ENCODE measurements at places on chromosomes 1 and 21.

DNA sequence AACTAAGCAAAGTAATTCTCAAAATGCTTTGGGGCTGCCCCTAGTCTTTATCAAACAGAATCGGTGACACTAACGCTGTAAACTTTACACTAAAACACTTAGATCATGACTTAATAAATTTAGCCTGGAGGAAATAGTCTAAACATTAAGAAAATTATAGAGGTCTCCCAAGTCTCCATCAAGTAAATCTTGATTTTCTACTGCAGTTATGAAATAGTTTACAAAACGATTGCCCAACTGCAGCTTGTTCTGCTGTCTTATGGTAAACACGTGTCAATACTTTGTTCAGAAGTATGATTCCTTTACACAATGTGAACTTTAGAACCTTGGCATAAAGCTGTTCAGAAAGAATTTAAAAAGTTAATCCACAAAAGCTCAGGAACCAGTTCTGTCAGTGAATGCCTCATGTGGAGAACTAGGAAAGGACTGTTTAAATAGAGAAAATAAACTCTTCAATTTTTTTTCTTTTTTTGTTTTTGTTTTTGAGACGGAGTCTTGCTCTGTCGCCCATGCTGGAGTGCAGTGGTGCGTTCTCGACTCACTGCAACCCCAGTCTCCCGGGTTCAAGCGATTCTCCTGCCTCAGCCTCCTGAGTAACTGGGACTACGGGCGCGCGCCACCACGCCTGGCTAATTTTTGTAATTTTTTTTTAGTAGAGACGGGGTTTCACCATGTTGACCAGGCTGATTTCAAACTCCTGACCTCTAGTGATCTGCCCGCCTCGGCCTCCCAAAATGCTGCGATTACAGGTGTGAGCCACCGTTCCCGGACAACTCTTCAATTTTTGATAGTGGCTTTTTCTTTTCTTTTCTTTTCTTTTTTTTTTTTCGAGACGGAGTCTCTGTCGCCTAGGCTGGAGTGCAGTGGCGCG, 1.6 kb downstream of the DDI2 start:
- DNase-seq: no peak

- no peak for DNase-seq
These were observed 167.9 kb upstream of the IRF2BP2 start for GRCh38 chr1:234777856-234778220.

DNA sequence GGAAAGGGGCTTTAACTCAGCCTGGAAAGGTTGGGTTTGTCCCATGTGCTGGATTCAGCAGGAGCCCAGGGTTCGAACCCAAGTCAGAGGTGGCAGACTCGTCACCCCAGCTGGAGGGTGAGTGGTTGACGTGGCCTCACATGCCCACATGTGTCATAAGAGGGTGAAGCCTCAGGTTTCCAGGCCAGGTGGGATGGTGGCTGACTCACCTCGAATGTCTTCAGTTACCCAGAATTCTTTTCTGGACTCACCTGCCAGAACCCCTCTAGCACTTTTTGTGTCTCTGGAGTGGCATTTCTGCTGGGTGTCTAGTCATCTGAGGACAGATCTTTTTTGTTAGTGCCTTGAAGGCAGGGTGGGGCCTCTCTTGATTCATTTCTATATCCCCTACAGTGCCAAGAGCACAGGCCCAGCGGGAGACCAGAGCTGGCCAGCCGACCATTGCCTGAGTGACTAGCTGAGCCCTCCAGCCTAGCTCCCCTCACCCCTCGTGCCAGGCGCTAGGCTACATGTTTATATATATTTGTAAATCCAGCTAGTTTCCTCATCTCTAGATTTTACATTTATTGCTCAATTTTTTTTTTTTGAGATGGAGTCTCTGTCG, 28.1 kb downstream of the IL6R start:
- DNase-seq: no peak

DNA sequence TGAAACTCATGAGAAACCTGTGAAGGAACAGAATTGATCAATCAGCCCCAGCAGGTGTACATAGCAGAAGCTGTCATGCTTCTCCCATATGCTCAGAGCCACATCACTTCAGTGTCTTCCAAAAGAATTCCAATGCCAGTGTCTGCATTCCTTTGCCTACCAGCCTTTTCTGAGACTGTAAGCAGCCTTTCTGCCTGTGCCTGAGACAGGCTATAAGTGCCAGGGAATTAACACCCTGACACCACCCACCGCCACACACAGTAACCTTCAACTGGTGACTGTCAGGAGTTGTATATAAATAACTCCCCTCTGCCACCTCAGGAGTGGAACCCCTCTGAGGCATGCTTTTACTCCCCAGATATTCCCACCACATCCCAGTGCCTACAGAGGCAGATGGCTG, 38.1 kb upstream of the SLAMF9 start:
- no peak for DNase-seq

DNA sequence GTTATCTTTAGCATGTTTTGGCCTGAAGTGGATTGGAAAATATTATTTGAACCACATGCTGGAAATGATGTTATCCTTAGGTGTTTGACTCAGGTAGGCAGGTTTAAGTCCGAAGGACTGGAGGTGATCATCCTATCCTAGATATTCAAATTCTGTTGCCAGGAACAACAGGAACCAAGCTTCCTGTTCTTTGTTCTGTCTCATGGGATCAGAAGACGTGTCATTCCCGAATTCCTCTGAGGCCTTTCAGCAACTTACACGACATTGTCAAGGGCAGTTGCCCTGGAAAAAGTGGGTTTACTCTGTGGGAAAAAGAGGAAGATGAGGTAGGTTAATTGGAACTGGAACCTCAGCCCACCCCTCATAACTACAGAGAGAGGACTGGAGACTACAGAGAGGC, 36.6 kb downstream of the SLAMF6 start:
- no peak for DNase-seq

DNA sequence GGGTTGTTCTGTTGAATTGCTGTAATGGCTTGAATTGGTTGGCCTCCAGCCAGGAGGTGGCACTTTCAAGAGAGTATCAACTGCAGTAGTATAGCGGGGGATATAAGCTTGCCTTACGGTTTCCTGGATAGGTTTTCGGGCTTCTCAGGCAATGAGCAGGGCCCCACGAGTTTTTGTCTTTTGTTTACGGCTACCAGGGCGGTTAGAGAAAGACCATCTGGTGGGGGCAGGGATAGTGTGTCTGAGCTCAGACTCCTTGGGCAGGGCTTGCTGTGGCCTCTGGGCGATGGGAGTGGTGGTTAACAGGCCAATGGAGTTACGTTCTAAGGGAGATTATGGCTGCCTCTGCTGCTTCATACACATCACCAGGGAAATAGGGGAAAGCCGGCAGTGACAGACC, 62.8 kb downstream of the DTL start:
- no peak for DNase-seq

GRCh38 chr21:35562876-35563275, 497.4 kb downstream of the SETD4 start:
- no peak for DNase-seq

Measured in kidney epithelial cell (primary cell).